ENCODE measurements at places on chromosomes 4 and X. TPM values are rescaled to one million over a fixed set of nuclear protein-coding genes. Genes with fewer than 3 reads are reported as not detected.

ESX1 gene
- total RNA-seq = 1.4 TPM

RGN gene
- total RNA-seq = 3.7 TPM

PAGE4 gene
- not detected for total RNA-seq

TKTL1 gene
- total RNA-seq = not detected

PRKG2 gene
- 1.4 TPM for total RNA-seq

PDE5A gene
- total RNA-seq = 45.8 TPM

CSAG3 gene
- total RNA-seq = not detected

USP51 gene
- 1.2 TPM for total RNA-seq

STOX2 gene
- 0.29 TPM for total RNA-seq
